Vagina (tissue), 2 donors: ENCODE measurements at places on chromosomes 4 and X. TPM values are rescaled to one million over a fixed set of nuclear protein-coding genes. Genes with fewer than 3 reads are reported as not detected.

DNA sequence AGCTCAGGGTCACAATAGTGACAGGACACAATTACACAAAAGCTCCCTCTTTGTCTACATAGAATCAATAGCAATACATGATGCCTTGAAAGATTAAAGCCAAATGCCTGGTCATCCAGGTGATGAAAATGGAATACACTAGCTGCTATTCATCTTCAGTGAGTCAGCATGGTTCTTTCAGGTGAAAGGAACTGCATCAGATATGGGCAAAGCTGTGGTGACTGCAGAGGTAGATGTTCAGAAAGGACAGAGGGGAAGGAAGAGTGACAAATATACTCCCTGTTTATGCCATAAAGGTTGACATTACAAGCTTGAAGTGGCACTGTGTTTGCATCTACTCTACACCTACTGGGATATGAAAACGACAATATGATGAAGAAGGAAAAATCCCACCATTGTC is 20.0 kb upstream of the FTHL17 start:
- H3K36me3 ChIP-seq = no peaks in the 10 kb centered on the region
- H3K4me3 ChIP-seq = no peak overlapping the region
- H3K4me1 ChIP-seq = no peaks in the 10 kb centered on the region
- no peak for DNase-seq

- no peaks in the 10 kb centered on the region for H3K36me3 ChIP-seq
- peaks cover 4% of the 10 kb centered on the region for H3K27me3 ChIP-seq
- no peaks in the 10 kb centered on the region for H3K4me1 ChIP-seq
- DNase-seq = no peak
- H3K27ac ChIP-seq = no peak overlapping the region
- H3K4me3 ChIP-seq = no peak overlapping the region
Observed at GRCh38 chrX:132181364-132181763, 37.9 kb downstream of the RAP2C start.

DNA sequence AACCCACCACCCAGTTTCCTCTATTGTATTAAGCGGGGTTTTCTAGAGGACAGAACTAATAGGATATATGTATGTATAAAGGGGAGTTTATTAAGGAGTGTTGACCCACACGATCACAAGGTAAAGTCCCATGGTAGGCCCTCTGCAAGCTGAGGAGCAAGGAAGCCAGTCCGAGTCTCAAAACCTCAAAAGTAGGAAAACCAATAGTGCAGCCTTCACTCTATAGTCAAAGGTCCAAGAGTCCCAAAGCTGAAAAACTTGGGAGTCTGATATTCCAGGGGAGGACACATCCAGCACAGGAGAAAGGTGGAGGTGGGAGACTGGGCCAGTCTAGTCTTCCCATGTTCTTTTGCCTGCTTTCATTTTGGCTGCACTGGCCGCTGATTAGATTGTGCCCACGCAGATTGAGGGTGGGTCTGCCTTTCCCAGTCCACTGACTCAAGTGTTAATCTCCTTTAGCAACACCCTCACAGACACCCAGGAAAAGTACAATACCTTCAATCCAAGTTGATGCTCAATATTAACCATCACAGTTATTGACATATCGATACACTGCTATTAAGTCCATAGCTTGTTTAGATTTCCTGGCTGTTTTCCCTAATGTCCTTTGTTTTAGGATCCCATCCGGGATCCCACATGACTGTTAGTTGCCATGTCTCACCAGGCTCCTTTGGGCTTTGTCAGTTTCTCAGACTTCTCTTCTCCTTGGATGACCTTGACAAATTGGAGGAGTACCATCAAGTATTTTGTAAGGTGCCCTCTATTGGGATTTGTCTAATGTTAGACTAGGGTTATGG is 12.2 kb downstream of the UCHL1 start:
- H3K27ac ChIP-seq = no peak overlapping the region
- no peaks in the 10 kb centered on the region for H3K27me3 ChIP-seq
- DNase-seq = no peak
- H3K4me3 ChIP-seq = no peak overlapping the region
- H3K4me1 ChIP-seq = no peaks in the 10 kb centered on the region
- H3K36me3 ChIP-seq = peaks cover 4% of the 10 kb centered on the region

The AFF2 gene
- total RNA-seq = 0.74 TPM

The ZBED1 gene
- 32.7 TPM for total RNA-seq

The XAGE1A gene
- not detected for total RNA-seq
